Hippocampal formation (tissue), 2 donors: ENCODE measurements at places on chromosomes 16 and 17.

GRCh38 chr17:12627177-12627629 is 38.5 kb upstream of the MYOCD start:
- no peak for DNase-seq

DNA sequence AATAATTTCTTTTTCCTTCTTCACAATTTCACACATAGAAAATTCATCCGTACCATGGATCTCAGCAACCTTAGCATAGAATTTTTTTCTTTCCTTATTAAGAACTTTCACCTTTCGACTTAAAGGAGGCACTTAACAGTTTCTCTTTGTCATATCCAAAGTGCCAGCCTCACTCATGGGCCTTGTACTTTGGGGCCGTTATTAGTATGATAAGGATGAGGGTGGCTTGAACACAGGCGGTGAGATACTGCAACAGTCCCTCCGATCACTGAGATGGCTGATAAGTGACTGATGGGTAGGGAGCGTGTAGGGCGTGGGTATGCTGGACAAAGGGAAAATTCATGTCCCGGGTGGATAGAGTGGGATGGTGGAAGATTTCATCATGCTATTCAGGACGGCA is 85.3 kb downstream of the OR1D5 start:
- no peak for DNase-seq

GRCh38 chr17:78976907-78977680 is 2.6 kb downstream of the LGALS3BP start:
- no peak for DNase-seq

DNA sequence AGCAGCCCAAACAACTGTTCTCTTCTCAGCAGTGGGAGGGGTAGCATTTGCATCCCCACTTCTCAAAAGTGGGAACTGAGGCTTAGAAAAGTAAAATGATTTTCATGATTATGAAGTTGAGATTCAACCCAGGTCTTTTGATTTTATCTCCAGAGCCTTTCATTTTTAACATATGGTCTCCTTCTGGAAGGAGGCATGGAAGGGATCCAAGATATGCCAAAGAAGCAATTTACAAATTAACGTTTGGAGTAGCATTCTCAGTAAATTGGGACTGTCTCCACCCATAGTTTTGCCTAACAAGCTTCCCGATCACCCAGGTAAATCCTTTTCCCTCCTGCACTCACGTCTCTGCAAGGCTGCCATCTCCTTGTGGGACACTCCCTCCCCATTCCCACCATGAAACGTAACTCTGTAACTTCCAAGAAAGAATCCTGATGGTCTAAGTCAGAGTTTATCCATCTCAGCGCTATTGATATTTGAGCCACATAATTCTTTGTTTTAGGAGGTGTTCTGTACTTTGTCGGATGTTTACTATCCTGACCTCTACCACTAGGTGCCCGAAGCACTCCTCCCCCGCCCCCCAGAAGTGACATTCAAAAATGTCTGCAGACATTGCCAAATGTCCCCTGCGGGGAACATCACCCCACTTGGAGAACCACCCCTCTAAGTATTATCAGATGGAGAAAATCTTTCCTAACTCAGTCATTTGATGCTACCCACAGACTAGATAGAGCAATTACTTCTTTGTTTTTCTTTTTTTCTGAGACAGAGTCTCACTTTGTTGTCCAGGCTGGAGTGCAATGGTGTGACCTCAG is 32.9 kb upstream of the NFAT5 start:
- no peak for DNase-seq

DNA sequence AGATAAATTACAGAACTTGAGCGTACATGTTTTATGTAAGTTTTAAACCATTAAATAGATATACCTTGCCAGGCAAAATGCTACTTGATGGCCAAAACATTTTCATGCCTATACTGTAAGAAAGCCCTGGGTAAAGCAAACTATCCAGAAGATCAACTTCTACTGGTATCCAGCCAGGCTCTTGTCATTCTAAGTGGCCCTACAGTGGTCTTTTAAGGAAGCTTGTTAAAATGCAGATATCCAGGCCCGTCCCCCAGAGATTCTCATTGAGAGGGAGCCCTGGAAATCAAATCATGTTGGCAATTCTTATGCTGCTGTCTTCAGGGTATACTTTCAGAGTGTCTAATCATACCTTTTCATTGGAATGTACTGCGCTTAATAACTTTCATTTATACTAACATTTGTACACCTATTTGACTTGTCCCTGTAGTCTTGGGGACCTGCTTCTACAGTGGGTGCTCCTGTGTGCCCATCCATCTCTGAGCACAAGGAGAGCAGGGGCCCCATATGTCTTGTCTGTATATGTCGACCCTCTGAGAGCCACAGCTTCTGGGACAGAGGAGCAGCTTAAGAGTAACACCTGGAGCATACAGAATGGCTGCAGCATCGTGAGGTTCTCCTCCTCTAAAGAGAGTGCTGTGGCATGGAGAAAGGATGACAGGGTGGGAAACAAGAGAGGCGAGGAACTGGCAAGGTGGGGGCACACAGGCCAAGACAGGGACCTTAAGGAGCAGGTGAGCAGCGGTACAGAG is 43.6 kb upstream of the ANKFY1 start:
- DNase-seq = no peak
